Stimulated activated CD4-positive, alpha-beta T cell treated with anti-CD3 and anti-CD28 coated beads, TNF-alpha, amount 100 ng/mL, for 1 hour (primary cell): ENCODE measurements at places on chromosomes 2 and 18.

DNA sequence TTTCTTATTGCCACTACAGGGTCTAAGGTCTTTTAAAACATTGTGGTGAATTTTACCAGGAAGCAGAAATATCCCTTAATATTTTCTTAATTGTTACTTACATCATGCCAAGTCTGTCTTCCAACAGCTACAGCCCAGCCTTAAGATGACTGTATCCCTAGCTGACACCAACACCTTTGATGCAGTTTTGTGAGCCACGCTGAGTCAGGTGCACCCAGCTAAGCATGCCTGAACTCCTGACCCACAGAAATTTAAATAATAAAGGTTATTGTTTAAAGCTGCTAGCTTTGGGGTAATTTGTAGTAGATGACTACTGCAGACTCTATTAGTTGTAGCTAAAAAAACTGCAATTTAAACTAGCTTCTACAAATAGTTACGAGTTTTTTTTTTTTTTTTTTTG lies 1757.9 kb upstream of the LRRTM1 start:
- no peak for DNase-seq

- no peak for DNase-seq
Measured at GRCh38 chr2:9998916-9999654, 44.3 kb upstream of the KLF11 start.

DNA sequence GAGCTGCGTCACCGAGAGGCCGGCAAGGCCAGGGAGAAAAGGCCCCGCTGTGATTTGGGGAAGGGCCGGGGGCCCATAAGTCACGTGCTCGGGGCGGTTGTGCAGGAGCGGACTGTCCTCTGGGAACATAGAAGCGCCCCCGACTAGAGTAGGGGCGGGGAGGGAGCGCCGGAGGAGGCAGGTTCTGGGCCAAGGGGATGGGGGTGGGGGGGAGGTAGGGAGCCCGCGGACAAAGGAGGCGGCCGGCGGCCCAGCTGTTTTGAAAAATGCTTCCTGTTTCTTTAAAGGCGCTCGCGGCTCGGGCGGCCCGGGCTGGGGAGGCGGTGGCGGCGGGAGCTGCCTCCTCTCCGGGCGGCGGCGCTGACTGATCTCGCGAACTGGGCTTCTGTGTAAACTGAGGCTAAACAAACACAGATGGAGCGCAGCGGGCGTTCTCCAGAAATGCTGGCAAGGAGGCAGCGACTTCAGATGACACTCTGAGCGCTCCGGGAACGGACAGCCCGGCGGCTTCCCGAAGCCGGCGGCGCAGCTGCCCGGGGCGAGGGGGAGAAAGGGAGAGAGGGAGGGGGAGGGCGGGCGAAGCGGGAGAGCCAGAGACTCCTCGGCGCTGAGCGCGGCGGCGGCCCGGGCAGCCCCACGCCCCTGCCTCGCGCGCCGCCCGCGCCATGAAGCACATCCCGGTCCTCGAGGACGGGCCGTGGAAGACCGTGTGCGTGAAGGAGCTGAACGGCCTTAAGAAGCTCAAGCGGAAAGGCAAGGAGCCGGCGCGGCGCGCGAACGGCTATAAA lies at the start of gene ATOH8:
Gene ATOH8, plus strand, starts transcription at position 467 of the 788 bp plus-strand sequence. Its CDS starts 199 bp downstream, at position 666.
- DNase-seq = no peak

DNA sequence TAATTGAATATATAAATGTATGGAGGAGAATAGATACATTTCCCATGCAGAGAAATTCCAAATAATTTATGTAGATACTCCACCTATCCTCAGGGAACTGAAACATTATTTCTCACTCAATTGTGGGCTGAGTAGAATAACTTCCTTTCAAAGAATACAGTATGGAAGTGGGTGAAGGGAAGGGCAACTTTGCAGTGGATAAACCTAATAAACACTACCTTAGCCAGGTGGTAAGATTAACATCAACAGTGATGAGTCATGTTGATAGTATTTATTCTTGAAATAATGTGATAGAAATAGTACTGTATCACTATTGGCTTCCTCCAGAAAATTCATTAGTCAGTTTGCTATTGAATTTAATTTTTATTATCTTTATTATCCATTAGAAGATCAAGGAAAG lies 716.4 kb upstream of the CHAC2 start:
- no peak for DNase-seq

DNA sequence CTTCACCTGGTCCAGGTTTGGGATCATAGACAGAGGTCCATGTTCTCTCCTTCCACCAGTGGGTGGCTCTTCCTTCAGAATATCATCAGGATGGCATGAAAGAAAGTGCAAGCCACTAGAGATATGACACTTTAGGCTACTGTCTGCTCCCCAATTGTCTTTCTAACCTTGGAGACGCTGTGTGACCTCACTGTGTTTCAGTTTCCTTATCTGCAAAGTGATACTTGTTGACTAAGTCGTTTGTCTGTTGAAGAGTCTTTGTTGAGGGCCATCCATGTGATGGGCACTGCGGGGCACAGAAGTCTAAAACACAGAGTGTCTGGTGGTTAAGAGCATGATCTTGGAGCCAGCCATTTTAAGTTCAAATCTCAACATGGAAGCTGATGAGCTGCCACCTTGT lies 259.9 kb upstream of the THSD7B start:
- DNase-seq = no peak

DNA sequence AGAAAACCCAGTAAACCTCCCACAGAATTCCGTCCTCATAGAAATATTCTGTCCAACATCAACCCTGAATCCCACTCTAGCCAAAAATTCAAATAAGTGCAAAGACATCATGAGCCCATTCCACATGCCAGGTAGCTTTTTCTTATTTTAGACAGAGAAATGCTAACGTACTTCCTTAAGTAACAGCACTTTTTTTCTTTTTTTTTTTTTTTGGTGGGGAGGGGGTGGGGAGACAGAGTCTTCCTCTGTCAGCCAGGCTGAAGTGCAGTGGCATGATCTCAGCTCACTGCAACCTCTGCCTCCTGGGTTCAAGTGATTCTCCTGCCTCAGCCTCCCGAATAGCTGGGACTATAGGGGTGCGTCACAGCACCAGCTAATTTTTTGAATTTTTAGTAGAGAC lies 45.5 kb downstream of the ANKRD44 start:
- no peak for DNase-seq

- DNase-seq = no peak
Measured at GRCh38 chr2:17892770-17893534, 14.5 kb downstream of the KCNS3 start.

DNA sequence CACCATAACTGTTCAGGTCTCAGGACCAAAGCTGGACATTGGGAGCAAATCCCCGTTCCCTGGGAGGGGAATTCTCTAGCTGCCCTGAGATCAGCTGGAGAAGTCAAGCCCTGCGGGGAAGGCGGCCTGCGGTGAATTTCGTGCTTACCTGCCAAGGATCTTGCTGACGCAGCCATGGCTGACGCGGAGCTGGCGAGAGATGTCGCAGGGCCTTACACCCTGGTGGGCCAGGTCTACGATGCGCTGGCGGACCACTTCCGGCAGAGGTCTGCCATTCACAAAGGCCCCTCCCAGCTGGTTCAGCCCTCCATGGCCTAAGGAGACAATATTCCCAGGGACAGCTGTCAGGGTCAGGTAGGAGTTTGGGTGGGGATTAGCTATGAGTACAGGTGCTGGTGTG lies 32.1 kb downstream of the PAX8 start:
- no peak for DNase-seq

DNA sequence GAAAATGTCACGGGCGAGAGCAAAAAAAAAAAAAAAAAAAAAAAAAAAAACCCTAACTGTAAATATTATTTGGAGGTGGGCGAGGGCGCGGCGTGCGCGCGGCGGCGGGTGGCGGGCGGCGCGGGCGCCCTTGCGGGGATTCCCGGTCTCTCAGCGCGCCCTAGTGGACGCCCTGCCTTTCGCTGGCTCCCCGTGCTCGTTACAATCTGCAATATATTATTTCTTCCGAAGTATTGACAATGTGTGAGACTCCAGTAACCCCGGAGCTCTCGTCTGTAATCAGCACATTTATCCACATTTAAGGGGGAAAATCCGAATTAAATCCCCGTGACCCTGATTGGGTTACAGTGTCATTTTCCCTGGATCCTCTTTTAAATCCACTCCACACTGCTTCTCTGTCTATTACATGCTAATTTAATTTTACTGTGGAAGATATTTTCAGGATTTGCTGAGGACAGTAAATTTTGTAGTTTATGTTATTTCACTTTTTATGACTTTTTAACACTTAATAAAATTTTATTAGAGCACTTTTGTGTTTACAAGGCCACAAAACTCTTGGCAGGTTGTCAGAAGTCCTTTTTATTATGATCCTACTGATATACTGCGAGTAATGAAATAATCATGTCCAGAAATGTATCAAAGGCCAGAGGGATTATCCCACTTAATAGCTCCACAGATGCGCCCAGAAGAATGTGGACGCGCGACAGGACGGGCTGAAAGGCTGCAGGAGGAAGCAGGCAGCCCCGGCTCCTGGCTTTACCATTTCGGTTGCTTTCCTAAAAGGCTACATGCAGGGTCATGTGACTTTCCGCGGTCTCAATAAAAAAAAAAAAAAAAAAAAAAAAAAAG lies 369.1 kb downstream of the MTX2 start:
- DNase-seq = no peak
